ENCODE measurements at places on chromosomes 1 and 21.
A peak's percentile ranks its signal among the peaks of the same experiment; 100 is the strongest.

- DNase-seq: peak; percentile 81
These were observed 31.4 kb upstream of the GBP6 start for GRCh38 chr1:89332461-89332860.

- no peak for DNase-seq
These were observed 849 bp downstream of the NFIA start for GRCh38 chr1:61083013-61083806.

DNA sequence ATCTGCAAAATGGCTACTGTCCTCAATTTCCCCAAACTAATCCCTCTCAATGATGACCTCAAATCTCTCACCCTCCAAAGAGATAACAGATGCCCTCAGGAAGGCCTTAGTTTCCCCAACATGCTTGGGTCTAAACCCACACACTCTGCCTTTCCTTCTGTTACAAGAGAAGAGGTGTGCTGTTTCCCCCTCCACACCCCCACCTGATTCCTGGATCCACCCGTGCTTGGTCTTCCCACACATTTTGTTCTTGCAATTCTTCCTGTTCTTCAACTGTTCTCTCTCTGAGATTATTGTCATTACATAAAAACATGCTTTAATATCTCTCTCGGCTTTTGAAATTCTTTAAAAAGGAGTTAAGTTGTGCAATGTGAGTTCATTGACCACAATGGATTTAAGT is 5.7 kb upstream of the CBR3 start:
- DNase-seq: no peak

DNA sequence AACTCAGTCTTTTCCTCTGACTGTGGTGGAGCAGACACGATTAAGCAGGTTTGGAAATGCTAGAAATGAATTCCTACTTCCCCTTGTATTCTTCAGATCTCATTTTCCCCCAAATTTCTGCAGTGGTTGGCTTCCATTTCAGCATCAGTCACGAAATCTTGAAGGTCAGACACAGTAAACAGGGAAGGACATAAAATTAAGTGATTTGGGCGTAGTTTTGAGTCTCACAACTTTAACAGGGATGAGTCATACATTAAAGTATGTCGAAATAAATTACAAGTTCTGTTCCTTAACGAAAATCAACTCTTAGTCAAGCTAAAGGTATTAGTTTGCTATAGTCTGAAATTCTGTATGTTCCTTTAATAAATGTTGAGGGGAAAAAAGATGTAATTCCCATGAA is 61.1 kb downstream of the HNRNPR start:
- DNase-seq: no peak

- no peak for DNase-seq
These were observed 294.4 kb upstream of the NR5A2 start for GRCh38 chr1:199733125-199733524.

DNA sequence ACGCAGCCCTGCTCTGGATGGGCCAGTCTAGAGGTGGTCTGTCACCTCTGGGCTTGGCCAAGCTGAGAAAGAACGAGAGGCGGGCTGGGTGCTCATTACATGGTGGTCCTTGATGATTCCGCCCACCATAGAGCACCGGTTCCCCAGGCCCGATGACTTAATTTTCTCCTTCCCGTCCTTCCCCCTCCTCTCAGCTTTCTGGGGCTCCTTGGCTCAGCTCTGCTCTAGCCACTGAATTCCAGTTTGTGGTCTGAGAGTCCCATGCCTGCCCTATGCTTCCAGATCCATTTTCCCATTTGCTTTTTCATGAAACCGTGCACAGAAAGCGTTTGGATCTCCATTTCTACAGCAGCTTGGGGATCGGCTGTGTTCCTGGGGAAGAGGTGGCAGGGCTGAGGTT is 318.5 kb upstream of the C1orf174 start:
- DNase-seq: no peak

DNA sequence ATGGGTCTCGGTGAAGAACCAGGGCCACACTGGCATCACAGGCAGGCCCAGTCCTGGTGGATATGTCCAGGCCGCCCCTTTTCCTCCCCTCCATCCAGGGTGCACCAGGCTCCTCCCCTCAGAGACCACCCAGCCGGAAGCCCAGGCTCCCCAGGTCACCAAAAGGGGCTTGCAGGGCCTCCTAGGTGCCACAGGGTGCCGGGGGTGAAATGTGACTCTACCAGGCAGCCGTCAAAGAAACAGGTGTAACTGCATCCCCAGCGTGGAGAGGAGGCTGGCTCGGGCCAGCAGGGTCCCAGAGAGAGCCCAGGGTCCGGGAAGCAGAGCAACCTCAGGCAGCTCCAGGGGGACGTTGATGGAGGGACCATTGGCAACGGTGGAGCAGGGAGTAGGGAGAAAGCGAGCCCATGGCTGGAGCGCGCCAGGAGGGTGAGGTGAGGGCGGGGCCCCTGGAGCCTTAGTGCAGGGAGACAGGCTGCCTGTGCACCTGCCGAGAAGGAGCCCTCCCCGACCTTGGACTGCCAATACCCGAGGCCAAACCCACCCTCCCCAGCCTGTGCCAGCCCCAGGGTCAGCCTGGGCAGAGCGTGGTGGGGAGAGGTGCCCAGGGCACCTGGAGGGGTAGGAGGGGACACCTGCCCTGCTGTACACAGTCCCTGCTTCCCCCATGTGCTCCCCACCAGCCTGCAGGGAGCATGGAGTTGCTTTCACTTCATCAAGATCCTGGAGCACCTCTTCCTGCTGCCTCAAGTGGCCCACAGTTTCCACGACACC is 48.3 kb upstream of the POFUT2 start:
- peak; percentile 33 for DNase-seq

- DNase-seq: no peak
These were observed 6.2 kb downstream of the CD247 start for GRCh38 chr1:167512046-167512654.

DNA sequence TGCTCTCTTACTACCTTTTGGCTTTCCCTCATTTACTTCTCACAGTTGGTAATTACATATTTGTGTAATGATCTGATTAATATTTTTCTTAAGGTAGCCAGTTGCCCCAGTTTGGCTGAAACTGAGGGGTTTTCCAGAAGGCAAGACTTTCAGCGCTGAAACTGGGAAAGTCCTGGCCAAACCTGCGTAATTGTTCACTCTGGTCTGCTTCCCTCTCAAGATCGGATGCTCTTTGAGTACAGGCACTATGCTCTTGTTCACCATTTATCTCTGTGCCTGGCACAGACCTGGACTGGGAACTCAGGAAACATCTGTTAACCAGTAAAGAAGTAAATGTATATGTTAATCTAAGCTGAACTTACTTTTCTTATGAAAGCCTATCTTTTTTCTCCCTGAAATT is 209.6 kb upstream of the HOOK1 start:
- no peak for DNase-seq

GRCh38 chr1:104878203-104878909 is 1128.7 kb downstream of the AMY1C start:
- DNase-seq: no peak

- DNase-seq: no peak
These were observed 12.5 kb upstream of the HNRNPR start for GRCh38 chr1:23356471-23357137.

- DNase-seq: no peak
These were observed 14.5 kb upstream of the GBP3 start for GRCh38 chr1:89037186-89037585.

GRCh38 chr1:50527249-50527986 is 104.2 kb upstream of the DMRTA2 start:
- DNase-seq: no peak

GRCh38 chr1:224433701-224434672 is 610 bp downstream of the WDR26 start:
- DNase-seq: peak; percentile 8

DNA sequence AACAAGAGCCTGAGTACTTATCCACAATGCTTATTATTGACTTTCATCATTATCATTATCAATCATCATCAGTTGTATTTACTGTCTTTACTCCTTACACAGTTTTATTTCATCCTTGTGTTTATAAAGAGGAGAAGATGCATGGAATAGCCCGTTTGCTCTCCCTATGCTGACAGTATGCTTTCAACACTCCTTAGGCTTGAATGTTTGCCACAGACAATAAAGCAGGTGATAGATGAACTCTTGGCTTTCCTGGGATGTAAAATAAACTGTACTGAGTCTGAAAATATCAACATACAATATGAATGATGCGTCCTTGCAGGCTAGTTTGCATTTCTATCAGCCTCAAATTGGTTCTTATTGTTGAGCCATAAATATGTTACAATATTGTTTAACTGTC is 891.8 kb upstream of the NCAM2 start:
- no peak for DNase-seq

- no peak for DNase-seq
These were observed 30.4 kb downstream of the FHAD1 start for GRCh38 chr1:15277447-15277838.

GRCh38 chr1:160189649-160190625 is at the start of gene CASQ1:
Gene CASQ1 (plus strand): TSS chr1:160190575. CDS start chr1:160190752, 177 bp downstream.
- DNase-seq: no peak

DNA sequence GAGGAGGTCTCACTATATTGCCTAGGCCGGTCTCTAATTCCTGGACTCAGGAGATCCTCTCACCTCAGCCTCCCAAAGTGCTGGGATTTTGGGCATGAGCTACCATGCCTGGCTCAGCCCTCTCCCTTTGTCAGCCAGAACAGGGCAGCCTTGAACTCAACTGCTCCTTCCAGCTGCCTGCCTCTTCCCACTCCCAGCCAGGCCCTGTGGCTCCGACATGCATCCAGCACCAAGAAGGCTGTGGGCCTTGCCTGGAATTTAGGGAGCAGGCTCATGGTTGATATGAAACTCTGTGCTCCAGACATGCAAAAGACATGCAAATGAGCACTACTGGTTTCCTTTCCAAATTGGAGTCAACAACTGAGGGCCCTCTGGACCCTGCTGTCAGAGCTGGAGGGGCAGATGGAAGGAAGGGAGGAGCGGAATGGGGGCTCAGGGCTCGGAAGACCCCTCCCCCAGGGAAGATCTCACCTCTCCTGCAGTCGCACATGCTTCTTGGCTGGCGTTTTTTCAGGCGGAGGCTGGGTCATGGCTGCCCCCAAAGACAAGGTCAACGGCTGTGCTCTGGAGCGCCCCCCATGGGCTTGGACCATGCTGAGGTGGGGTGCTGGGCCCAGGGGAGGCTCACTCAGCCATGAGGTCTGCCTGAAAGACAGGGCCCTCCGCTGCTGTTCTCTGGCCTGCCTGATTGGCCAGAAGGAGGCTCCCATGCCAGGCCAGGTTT is 1.4 kb downstream of the PTPN7 start:
- no peak for DNase-seq

DNA sequence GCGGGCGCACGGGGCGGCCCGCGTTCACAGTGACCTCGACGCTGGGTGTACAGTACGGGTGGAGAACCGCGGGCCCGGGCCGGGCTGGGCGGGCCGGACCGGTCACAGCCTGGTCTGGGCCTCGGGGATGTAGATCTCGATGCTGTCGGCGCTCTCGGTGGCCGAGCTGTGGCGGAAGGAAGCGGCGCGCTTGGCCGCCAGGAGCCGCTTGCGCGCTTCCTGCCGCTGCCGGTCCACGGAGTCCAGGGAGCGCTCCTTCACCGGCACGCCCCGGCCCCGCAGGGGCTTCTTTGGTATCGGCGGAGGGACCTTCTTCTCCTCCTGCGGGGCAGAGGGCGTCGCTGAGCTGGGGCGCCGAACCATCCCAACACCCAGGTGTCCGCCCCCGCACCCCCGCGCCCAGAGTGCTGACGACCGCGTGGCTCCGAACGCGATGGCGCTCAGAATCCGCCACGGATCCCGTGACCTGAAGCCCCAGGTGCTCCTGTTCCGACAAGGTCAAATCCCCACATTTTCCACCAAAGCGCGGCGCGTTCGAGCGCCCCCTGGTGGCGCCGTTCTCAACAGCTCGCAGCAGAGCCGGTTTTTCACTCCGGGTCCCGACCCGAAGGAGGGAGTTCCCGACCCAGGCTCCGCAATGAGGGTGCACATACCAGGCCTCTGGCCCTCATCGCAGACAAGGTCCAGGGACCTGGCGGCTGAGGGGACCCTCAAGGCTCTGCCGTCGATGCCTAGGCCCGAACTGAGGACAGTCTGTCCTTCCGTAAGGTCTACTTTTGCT is 6.6 kb upstream of the SMIM12 start:
- no peak for DNase-seq

DNA sequence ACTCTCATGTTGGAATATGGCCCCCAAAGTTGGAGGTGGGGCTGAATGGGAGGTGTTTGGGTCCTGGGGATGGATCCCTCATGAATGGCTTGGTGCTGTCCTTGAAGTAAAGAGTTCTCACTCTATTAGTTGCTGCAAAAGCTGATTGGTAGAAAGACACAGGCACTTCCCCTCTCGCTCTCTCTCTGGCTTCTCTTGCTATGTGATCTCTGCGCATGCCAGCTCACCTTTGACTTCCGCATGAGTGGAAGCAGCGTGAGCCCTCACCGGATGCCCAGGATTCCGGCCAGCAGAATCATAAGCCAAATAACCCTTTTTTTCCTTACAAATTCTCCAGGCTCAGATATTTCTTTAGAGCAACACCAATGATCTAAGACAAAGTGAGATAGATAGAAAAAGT is 20.9 kb upstream of the CCSAP start:
- no peak for DNase-seq

- DNase-seq: no peak
These were observed 7.1 kb downstream of the BECN2 start for GRCh38 chr1:241964550-241965282.

DNA sequence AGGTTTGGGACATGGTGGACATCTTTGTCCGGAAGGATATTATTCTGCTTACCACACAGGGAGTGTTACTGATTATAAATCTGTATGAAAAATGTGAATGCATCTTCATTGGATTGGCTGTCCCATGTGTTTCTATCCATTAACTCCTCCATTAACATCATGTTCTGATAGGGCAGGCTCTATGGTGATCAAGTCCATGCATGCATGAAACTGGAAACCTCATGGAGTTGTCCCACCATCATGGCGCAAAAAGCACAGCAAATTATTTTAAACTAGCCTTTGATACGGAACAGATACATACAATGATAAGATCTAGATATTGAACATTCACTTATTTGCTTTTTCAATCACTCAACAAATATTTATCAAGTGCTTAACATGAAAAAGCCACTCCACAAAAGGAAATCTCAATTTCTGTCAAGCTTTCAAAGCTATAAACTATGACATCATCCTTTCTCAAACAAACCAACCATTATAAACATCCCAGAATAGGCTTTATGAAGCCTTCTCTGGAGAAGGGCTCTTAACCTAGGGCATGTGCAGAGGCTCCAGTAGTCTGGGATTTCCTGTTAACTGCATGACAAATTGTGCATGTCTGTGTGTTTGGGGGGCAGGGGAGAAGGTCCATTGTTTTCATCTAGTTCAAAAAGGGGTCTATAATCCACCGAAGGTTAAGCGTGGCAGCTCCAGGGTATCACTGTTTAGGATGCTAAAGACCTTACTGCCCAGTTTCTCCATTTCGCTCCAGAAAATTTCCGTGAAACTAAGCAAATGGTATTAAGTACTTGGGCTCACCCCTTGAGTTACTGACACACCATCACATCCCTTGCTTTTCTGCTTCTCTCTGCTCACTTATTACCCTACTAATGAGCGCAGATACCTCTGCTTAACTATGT is 46.1 kb downstream of the ADAMTS1 start:
- no peak for DNase-seq

GRCh38 chr1:89451011-89451410 is 73.6 kb upstream of the LRRC8B start:
- DNase-seq: no peak

GRCh38 chr1:234733427-234733826 is 123.4 kb upstream of the IRF2BP2 start:
- no peak for DNase-seq
